Activated CD8-positive, alpha-beta memory T cell treated with anti-CD3 and anti-CD28 coated beads, Interleukin-2, amount 50 U/mL, for 4 hours (primary cell): ENCODE measurements at places on chromosomes 12 and 14.

DNA sequence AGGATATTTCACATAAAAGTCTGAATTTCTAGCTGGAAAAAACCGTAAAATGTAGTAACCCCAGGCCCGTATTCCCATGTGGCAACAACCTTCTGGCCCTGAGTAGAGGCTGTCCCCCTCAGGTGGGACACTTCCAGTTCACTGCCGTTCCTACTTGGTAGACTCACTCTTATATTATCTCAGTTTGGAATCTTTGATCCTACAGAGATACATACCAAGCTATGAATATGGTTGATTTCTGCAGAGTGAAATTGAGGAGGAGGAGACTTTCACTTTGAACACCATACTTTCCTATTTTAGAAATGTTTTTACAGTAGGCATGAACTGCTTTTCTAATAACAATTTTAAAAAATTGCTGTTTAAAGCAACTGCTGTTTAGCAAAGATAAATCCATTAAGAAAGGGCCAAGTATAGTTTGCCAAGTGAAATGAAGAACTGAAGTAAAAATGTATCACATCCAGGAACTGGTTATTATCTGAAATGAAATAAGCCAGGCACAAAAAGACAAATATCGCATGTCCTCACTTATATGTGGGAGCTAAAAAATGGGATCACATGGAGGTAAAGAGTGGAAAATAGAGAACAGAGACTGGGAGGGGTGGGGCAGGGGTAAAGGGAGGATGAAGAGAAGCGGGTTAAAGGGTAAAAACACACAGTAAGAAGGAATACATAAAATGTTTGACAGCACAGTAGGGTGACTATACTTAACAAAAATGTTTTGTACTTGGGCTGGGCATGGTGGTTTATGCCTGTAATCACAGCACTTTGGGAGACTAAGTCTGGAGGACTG is 92.8 kb upstream of the METAP2 start:
- no peak for DNase-seq

GRCh38 chr14:93462479-93462878 is 31.7 kb downstream of the UNC79 start:
- DNase-seq = no peak

GRCh38 chr12:120091371-120092090 is 25.0 kb downstream of the RAB35 start:
- no peak for DNase-seq

GRCh38 chr14:86999036-86999435 is 993.9 kb downstream of the GALC start:
- no peak for DNase-seq

- DNase-seq = no peak
Observed at GRCh38 chr12:91565246-91565645, 382.6 kb upstream of the DCN start.

DNA sequence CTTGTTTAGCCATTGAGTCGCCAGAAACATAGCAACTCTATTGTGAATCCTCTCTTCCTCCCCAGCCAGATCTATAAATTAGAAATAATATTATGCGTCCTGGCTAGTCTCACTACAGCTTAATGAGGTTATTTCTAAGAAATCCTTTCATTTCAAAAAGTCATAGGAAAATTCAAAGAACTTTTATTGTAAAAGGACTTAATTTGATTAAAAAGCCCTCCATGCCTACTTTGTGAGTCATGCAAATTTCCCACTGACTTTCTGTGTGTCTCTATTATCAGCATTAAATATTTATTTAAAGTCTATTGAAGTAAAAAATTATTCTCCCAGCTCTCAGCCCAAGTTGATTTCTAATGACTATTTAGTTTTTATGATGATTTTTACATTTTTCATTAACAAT is 160.7 kb downstream of the PHLDA1 start:
- no peak for DNase-seq

DNA sequence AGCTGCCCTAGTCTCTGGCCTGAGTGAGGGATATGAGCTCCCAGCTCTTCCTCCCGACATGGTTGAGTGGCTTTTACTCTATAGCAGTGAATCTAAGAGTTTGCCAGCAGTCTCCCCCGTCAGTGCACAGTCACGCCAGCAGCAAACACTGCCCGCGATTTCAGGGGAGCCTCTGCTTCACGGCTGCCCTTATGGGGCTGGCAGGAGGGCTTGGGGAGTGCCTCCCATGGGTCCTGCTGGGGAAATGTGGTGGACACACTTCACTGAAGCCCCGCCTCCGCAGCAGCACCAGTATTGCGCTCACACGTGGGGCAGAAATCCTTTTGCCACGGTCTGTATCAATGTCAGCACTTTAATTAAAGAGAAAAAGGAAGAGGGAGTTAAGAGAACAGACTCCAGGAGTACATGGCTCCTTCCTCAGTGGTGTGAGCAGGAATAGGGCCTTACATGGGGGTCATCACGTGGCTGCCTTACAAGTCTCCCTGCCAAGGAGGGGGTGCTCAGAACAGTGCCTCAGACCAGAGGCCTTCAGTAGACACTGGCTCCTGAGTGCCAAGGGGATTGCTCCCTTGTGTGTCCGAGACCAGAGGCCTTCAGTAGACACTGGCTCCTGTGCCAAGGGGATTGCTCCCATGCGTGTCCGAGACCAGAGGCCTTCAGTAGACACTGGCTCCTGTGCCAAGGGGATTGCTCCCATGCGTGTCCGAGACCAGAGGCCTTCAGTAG is 55.7 kb downstream of the SFSWAP start:
- DNase-seq = no peak

- no peak for DNase-seq
Observed at GRCh38 chr12:101946233-101946611, 68.8 kb downstream of the DRAM1 start.

- DNase-seq = no peak
Observed at GRCh38 chr12:13373803-13374202, 177.3 kb downstream of the EMP1 start.

- DNase-seq = no peak
Observed at GRCh38 chr12:122079532-122080081, 1.1 kb downstream of the MLXIP start.

GRCh38 chr14:95496690-95497259 is 19.7 kb downstream of the SYNE3 start:
- DNase-seq = no peak

- peak; percentile 38 for DNase-seq
Observed at GRCh38 chr14:52553002-52553670, 500 bp downstream of the GPR137C start.

DNA sequence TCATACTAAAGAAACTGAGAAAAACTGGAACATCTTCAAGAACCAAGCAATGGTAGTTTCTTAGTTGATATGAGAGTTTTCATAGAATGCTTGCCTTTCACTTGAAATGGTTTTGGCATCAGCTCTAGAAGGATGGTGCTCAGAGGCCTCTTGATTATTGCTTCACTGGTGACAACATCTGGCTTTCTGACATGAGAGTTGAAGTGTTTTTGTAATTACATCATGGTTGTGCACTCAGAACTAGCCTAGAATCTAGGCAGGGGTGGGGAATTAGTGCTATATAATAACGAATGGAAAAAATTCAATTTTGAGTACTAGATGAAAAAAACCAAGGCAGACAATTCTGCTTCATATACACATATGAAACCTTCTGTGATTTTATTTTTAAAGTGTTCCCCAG is 172.8 kb upstream of the LMNTD1 start:
- DNase-seq = no peak

DNA sequence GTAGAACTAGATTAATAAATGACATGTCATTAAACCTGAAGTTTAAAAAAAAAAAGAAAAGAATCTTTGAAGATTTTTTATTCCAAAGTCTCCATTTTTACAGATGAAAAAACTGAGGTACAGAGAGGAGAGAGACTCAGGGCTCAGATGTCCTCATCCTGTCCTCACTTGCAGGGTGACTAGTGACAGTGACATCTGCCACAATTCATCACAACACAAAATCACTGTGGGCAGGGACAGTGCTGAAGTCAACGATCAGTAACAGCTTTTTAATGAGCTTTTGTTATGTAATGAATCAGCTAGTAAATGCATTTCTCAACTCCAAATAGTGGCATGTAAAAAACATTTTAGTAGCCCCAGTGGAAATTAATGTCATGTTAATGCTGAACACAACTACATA is 138.5 kb downstream of the NTF3 start:
- DNase-seq = no peak

DNA sequence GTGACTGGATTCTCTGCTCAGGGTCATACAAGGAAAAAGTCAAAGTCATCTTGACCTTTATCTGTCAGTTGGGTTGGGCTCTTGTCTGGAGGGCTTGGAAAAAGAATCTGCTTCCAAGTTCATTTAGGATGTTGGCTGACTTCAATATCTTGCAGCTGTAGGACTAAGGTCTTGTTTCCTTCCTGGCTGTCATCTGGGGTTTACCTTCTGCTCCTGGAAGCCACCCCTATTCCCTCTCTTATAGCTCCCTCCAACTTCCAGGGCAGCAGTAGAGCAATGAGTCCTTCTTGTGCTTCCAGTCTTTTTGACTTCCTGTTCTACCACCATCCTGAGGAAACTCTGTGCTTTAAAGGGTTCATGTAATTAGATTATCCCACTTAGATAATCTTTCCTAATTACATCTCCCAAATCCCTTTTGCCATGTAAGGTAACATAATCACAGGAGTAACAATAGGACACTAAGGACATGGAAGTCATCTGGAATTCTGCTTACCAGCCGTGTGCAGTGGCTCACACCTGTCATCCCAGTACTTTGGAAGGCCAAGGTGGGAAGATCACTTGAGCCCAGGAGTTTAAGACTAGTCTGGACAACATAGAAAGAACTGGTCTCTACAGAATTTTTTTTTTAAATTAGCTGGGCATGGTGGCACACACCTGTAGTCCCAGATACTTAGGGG is 170.7 kb upstream of the KITLG start:
- no peak for DNase-seq

DNA sequence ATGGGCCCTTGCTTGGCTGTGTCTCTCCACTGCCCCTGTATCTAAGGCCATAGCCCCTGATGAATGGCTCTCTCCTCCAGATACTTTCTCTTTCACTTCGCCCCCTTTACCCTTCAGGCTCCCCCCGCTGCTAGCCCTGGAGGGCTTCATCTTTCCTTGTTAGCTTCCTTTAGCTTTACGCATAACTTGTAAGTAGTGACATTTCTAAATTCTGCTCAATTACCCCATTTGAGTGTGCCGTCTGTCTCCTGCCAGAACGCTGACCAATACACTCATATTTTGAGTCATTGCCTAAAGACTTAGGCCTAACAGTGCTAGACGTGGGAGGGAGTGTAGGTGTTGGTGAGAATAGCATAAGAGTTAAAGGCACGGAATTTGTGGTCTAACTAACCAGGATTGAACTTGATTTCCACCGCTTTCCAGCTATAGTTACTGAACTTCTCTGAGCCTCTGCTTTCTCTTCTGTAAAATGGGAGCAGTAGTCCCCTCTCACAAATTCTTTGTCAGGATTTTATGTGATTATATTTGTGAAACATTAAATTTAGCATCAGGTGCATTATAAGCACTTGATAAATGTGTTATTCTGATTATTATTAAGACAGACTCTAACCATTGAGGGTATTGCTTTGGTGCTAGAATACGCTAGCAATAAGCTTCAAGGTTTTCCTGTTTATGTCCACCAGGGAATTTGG is 129.3 kb downstream of the ZFP36L1 start:
- peak; percentile 24 for DNase-seq

- DNase-seq = no peak
Observed at GRCh38 chr12:40248585-40249297, 23.9 kb downstream of the LRRK2 start.

GRCh38 chr12:25840678-25841465 is 117.6 kb upstream of the RASSF8 start:
- DNase-seq = no peak

GRCh38 chr12:107035733-107036132 is 48.8 kb upstream of the MTERF2 start:
- DNase-seq = no peak

GRCh38 chr14:67762051-67762450 is 54.3 kb downstream of the ZFYVE26 start:
- DNase-seq = no peak

DNA sequence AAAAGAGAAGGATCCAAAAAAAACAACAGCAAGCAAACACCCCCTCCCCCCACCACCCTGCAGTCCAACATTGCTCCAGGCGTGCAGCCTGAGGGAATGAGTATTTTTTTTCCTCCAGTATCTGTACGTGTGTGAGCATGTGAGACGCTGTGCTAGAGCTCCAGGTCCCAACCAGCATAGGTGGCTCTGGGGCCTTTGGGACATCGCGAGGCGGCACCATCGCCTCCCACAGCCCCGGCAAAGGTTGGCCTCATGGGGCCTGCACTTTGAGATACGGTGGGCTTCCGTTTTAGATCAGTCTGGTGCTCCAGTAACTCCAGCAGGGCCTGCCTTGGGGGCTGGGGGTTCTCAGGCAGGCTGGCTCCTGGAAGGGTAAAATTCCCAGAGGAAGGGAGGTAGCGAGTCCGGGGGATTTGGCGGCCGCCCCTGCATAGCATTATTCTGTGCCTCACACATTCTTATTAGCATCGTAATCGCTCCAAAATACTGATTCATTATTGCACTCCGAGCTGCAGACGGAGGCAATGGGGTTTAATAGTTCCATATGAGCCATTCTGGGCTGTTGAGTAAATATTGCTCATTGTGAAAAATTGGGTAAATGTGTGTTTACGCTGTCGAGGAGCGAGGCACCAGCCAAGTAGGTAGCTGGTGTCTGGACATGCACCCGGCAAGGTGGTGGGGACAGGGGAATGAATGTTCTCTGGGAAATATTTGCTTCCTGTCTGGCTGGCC is 143.1 kb upstream of the MYL2 start:
- no peak for DNase-seq

DNA sequence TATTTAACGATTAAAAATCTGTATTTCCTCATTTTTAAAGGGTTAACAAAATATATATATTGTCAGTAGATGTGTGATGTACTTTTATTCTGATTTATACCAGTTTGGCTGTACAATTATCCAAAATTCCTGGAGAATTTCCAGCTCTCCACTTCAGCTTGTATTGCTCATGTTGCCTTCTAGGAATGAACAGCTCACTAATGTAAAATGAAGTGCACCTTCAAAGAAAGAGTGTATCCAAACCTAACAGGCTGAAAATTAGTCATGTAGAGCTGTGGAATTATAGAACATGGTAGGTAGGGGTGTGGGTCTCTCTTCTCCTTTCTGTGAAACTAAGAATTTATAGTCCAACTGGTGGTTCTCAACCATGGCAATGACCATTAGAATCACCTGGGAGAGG is 362.0 kb downstream of the ETNK1 start:
- DNase-seq = no peak

GRCh38 chr14:94361682-94362081 is 26.7 kb downstream of the SERPINA1 start:
- no peak for DNase-seq

DNA sequence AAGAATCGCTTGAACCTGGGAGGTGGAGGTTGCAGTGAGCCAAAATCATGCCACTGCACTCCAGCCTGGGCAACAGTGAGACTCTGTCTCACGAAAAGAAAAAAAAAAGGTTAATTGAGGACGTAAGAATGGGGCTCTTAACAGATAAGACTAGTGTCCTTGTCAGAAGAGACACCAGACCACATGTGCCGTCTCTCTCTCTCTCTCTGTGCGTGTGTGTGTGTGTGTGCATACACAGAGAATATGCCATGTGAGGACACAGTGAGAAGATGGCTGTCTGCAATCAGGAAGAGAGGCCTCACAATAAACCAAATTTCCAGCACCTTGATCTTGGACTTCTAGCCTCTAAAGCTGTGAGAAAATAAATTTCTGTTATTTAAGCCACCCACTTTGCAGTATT is 11.7 kb upstream of the ERC1 start:
- DNase-seq = no peak

- DNase-seq = no peak
Observed at GRCh38 chr12:42857106-42857505, 267.6 kb upstream of the PRICKLE1 start.
